ENCODE measurements at places on chromosomes 12 and 14.

DNA sequence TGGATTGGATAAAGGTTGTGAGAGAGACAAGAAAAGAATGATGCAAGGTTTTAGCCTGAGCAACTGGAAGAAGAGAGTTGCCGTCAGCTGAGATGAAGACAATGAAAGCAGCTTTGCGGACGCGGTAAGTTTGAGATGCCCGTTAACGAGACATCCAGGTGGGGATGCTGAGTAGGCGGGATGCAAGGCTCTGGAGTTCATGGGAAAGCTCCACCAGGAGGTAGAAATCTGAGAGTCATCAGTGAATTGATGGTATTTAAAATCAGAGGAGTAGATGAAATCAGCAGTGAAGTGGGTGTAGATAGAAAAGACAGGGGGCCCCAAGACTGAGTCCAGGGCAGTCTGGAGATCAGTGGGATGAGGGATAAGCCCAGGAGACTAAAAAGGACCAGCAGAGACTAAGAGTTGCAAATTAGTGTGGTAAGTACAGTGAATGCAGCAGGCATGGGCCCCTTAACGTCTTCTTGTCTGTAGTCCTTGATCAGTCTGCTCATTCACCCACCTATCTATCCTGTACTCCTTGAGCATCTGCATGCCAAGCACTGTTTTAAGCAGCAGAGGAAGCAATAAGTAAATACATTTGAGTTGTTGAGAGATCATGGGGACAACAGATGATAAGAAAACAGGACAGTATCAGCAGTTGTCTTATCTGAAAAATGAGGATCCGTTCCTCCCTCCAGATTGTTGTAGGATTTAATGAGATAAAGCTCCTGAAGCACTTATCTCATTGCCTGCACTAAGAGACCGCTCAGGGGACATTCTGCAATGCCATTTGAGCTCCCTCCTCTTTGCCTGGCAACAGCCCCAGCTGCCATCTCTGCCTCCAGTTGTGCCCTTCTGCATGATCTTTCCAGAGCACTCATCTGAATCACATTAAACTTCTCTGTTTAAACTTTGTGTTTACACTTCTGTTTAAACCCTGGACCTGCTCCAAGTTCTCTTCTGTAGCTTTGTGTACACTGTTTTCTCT is 91.5 kb downstream of the APAF1 start:
- DNase-seq: peak; percentile 76

DNA sequence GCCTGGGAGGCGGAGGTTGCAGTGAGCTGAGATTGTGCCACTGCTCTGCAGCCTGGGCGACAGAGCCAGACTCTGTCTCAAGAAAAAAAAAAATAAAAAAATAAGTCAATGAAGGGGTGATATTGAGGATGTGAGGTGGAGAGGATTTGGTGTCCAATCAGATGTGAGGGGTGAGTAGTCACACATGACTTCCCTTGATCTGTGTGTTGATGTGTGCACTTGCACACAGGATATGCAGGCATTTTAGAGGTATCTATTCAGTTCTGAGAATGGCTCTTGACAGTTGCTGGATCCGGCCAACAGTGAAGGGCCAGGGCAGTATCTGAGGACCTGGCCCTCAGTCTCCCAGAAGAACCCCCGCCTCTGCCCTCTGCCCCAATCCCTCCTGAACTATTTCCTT is 7.8 kb upstream of the SP7 start:
- no peak for DNase-seq

- no peak for DNase-seq
Observed at GRCh38 chr14:95006479-95006878, 150.8 kb downstream of the DICER1 start.

DNA sequence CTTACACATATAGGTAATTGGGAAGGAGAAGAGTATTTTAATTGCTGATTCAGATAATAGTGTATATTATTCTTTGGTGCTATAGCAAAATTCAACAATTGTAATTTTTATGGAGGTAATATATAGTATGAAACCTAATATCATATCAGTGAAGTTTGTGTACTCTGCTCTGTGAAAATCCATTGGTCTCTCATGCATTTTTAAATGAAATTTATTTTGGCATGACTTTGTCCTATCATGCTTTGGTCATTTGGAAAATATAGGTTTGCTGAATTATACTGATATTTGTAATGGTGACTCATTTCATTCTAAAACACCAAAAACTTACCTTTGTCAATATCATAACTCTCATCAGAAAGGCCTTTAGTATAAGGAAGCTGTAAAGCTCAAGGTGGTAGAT is 962.0 kb upstream of the NOVA1 start:
- DNase-seq: no peak

DNA sequence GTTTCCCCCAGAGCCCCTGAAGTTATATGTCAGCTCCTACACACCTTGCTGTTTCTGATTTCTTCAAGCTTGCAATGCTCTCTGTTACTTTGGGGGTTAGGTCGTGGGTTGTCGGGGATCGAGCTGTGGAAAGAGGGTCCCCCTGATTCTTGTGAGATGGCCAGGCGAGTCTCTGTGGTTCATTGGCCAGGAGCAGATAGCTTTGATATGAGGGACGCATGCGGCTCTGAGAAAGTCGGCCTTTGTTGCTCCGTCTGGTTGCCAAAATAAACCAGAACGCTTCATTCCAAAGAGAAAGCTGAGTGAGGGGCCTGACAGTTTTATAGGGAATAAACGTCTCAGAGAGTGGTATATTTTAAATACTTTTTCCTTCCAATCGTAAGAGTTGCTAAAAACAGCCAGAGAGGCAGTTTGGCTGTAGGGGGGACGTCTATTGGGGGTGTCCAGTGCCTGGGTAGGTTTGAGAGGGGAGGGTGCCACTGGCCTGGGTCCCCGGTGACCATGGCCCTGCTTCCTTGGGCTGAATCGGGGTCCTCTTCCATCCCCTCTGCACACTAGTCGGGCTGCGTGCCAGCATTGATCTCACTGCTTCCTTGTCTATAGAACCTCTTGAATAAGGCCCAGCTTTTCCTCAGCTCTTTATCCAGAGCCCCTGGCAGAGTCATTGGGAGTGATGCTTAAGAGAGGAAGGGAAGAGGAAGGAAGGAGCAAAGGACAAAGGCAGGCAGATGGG is 18.9 kb downstream of the CCND2 start:
- DNase-seq: no peak
